Kidney (tissue), 22 donors: ENCODE measurements at places on chromosomes 1 and 21. TPM values are rescaled to one million over a fixed set of nuclear protein-coding genes. Genes with fewer than 3 reads are reported as not detected.

POGZ gene
- 16.4 TPM for polyA plus RNA-seq

FMN2 gene
- 3.4 TPM for polyA plus RNA-seq

RNF186 gene
- 111 TPM for polyA plus RNA-seq

S100A13 gene
- 299 TPM for polyA plus RNA-seq

ARTN gene
- polyA plus RNA-seq: 4.3 TPM

GJC2 gene
- 0.73 TPM for polyA plus RNA-seq

AIM2 gene
- polyA plus RNA-seq: not detected

DNA sequence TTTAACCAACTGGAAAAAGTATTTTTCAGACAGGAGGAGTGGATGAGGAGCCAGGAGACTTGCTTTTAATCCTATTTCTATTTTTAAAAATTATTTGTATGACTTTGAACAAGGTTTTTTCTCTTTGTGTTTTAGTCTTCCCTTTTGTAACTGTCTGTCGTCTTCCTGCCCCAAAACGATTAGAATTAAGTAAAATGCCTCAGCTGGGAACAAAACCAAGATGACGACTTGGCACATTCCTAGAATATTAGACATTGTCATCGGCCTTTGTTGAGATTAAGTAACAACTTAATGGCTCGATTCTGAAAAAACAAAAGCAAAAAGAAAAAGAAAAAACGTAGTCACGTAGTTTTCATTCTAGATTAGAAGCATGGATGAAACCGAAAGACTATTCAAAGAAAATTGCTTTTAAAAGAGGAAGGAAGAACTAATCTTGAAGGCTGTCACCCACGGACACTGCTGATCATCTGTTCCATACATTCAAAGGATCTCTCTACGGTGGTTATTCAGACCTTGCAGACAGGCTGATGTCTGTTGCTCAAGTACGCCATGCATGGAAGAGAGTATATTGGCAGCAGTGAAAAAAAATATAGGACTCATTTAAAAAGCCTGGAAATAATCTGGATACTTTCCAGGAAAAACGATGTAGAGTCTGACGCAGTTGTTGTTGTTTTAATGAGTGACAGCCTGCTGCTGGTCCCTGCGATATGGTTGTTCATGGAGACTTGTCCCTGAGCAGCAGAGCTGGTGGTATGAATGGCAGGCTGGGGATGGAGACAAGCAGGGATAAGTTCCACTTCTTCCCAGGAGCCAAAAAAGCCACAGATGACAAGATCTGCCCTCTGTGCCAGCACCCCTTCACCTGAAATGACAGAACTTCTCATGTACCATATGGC is 16.8 kb downstream of the GNG4 start:
- H3K4me1 ChIP-seq: no peaks in the 10 kb centered on the region
- no peaks in the 10 kb centered on the region for H3K27me3 ChIP-seq
- H3K4me3 ChIP-seq: no peak overlapping the region
- no peaks in the 10 kb centered on the region for H3K36me3 ChIP-seq
- DNase-seq: no peak

DNA sequence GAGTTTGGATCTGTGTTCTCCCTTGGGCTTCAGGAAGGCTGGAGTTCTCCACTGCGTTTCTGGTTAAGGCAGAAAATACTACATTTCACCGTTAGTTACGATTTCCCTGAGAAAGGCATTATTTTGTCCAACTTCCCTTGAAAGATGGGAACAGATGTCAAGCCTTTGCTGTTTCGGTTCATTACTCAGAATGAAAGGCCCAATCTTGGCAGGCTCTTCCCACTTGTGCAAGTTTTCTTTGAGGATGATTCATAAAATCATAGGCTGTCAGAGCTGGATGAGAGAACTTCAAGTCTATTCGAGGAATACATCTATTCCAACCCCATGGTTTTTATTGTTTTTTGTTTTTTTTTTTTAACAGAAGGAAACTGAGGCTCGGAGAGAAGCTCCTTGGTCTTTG is 205.2 kb downstream of the GRIK3 start:
- DNase-seq: no peak
- no peaks in the 10 kb centered on the region for H3K4me1 ChIP-seq
- H3K4me3 ChIP-seq: no peak overlapping the region
- no peaks in the 10 kb centered on the region for H3K36me3 ChIP-seq

DNA sequence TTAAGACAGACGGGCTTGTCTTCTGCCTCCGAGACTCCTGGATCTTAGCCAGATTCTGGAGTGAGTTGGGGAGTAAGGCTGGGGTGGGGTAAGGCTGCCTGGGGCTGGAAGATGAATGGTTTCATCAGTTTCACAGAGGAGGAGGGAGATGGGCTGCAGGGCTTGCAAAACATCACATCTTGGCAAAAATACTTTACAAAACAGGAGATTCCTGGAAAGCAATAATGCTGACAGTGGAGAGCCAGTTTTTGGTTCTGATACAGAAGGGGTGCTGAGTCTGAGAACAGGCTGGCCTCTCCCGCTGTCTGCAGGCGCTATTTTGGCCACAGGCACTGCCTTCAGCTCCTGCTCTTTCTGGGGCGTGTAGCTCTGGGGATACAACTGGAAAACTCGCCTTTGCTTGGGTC is 83.4 kb upstream of the KCNE2 start:
- H3K4me1 ChIP-seq: no peaks in the 10 kb centered on the region
- H3K27ac ChIP-seq: no peak overlapping the region
- H3K4me3 ChIP-seq: no peak overlapping the region
- no peaks in the 10 kb centered on the region for H3K27me3 ChIP-seq
- H3K36me3 ChIP-seq: no peaks in the 10 kb centered on the region

DNA sequence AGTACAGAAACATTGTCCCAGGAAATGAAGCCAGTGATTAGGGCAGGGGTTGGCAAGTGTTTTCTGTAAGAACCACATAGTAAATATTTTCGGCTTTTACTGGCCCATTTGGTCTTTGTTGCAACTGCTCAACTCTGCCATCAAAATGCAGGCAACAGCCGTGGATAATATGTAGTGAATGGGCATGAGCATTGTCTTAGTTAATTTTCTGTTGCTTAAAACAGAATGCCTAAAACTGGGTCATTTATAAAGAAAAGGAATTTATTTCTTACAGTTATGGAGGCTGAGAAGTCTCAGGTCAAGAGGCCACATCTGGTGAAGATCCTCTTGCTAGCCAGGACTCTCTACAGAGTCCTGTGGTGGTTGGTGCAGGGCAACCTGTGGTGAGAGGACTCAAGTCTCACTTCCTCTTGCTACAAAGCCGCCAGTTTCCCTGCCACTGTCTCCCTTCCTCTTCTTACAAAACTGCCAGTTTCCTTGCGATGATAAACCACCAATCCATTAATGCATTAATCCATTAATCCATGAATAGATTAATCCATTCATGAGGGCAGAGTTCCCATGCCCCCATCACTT is 166.4 kb downstream of the PSMG1 start:
- no peaks in the 10 kb centered on the region for H3K27me3 ChIP-seq
- no peaks in the 10 kb centered on the region for H3K36me3 ChIP-seq
- no peak for DNase-seq
- H3K4me3 ChIP-seq: no peak overlapping the region

GRCh38 chr1:97200595-97200994 is 479.0 kb downstream of the PTBP2 start:
- no peaks in the 10 kb centered on the region for H3K4me1 ChIP-seq
- DNase-seq: no peak
- H3K27me3 ChIP-seq: no peaks in the 10 kb centered on the region
- H3K36me3 ChIP-seq: no peaks in the 10 kb centered on the region
- no peak overlapping the region for H3K27ac ChIP-seq

- no peaks in the 10 kb centered on the region for H3K4me1 ChIP-seq
- no peak for DNase-seq
- H3K36me3 ChIP-seq: no peaks in the 10 kb centered on the region
- H3K27ac ChIP-seq: no peak overlapping the region
These were observed 294.0 kb downstream of the SMYD3 start for GRCh38 chr1:246213036-246213435.

GRCh38 chr1:21534674-21535378 is 25.6 kb downstream of the ALPL start:
- DNase-seq: no peak
- H3K27ac ChIP-seq: no peak overlapping the region
- no peaks in the 10 kb centered on the region for H3K36me3 ChIP-seq
- no peak overlapping the region for H3K4me3 ChIP-seq
- peaks cover 24% of the 10 kb centered on the region for H3K4me1 ChIP-seq
- H3K27me3 ChIP-seq: no peaks in the 10 kb centered on the region

DNA sequence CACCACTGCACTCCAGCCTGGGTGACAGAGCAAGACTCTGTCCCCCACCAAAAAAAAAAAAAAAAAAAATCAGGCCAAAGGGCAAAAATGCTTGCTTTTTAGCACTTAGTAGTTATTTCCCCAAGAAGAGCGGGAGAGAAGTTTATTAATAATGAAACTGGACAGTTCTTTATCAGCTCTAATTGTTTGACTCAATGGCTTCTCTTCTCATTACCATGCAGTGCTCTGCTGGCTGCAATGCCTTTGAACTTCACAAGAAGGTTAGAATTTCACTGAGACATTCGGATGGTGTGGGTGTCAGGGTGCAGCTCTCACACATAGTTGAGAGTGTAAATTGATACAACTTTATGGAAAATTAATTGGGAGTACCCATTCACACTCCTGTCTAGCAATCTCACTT is 63.7 kb downstream of the EDARADD start:
- H3K4me1 ChIP-seq: no peaks in the 10 kb centered on the region
- no peaks in the 10 kb centered on the region for H3K27me3 ChIP-seq
- no peak overlapping the region for H3K27ac ChIP-seq
- H3K4me3 ChIP-seq: no peak overlapping the region

GRCh38 chr1:223123011-223123610 is 19.9 kb downstream of the TLR5 start:
- DNase-seq: no peak
- no peaks in the 10 kb centered on the region for H3K36me3 ChIP-seq
- no peak overlapping the region for H3K27ac ChIP-seq
- H3K27me3 ChIP-seq: no peaks in the 10 kb centered on the region

- DNase-seq: no peak
- H3K4me1 ChIP-seq: peaks cover 2% of the 10 kb centered on the region
- H3K27ac ChIP-seq: no peak overlapping the region
These were observed 12.5 kb downstream of the EPS15 start for GRCh38 chr1:51506537-51506936.

DNA sequence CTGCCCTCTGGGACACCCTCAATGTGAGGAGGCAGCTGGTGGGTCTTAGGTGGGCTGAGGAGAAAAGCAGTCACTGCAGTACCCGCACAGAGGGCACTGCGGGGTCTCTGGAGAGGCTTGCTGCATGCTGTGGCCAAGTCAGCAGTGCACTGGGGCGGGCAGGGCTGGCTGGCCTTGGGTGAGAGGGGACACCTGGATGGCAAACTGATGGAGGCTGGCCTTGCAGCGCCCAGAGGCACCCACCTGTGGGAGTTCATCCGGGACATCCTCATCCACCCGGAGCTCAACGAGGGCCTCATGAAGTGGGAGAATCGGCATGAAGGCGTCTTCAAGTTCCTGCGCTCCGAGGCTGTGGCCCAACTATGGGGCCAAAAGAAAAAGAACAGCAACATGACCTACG is 3.2 kb downstream of the ELF3 start:
- DNase-seq: no peak
- H3K27ac ChIP-seq: peak overlapping the region; percentile 34
- H3K4me3 ChIP-seq: peak overlapping the region; percentile 33
- H3K27me3 ChIP-seq: no peaks in the 10 kb centered on the region

GRCh38 chr1:180199018-180199417 is 31.0 kb upstream of the LHX4 start:
- no peaks in the 10 kb centered on the region for H3K27me3 ChIP-seq
- no peak overlapping the region for H3K27ac ChIP-seq

- H3K27ac ChIP-seq: no peak overlapping the region
- DNase-seq: no peak
- H3K36me3 ChIP-seq: no peaks in the 10 kb centered on the region
- H3K4me3 ChIP-seq: no peak overlapping the region
- peaks cover 14% of the 10 kb centered on the region for H3K4me1 ChIP-seq
- H3K27me3 ChIP-seq: no peaks in the 10 kb centered on the region
These were observed 10.3 kb upstream of the PRELP start for GRCh38 chr1:203465146-203465798.
